Osteoblast (primary cell): ENCODE measurements at places on chromosomes 2 and 18. TPM values are rescaled to one million over a fixed set of nuclear protein-coding genes. Genes with fewer than 3 reads are reported as not detected.

DNA sequence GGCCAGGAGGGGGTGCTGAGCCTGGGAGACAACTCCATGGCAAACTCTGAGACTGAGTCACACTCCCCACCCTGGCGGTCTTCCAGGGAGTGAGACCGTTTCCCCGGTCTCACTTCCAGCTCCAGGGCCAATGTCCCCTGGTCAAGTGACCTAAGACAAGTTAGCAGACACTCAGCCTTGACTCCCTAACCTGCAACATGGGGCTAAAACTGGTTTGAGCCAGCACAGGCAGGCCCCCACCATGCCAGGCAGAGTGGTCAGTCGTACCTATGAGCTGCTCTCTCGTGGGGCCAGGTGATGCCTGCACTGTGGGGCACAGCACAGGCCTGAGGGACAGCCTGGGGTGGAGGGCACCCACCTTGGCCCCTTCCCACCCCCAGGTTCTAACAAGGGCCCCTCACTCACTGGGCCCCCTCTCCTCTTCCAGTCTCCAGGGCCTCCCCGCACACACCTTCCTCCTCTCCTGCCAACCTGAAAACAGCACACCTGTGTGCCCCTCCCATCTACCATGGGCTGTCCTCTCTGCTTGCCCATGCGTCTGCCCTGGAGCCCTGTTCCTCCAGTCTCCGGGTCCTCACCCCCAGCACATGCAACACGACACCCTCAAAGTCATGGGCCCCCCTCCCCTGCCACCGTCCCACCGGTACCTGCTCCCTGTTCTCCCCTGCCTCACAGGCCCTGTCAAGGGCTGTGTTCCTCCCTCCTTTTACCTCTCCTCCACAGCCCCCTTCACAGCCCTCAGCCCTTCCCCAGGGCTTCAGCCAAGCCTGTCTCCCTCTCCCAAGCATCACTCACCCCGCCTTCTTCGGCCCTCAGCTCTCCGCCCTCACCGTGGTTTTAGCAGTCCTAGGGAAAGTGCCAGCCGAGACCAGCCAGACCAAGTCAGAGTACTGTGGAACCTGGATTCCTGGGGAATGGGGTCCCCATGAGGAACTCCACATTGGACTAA lies 1.6 kb downstream of the GPR17 start:
- DNase-seq, result no peak
- H3K36me3 ChIP-seq, result no peaks in the 10 kb centered on the region
- H3K27ac ChIP-seq, result no peak overlapping the region
- H3K27me3 ChIP-seq, result no peaks in the 10 kb centered on the region
- no peak overlapping the region for H3K4me3 ChIP-seq
- peaks cover 6% of the 10 kb centered on the region for H3K4me1 ChIP-seq

GRCh38 chr2:70123829-70124116 lies 36.5 kb downstream of the PCBP1 start:
- no peaks in the 10 kb centered on the region for H3K27me3 ChIP-seq
- peak overlapping the region; percentile 94 for H3K27ac ChIP-seq
- H3K4me1 ChIP-seq, result peaks cover 16% of the 10 kb centered on the region
- H3K4me3 ChIP-seq, result peak overlapping the region; percentile 73
- no peak for DNase-seq

- H3K4me1 ChIP-seq, result peaks cover 12% of the 10 kb centered on the region
- no peak for DNase-seq
- no peak overlapping the region for H3K4me3 ChIP-seq
Observed at GRCh38 chr2:236718207-236718992, 148.8 kb downstream of the ACKR3 start.

The INHA gene
- total RNA-seq, result under 0.01 and 0.29 TPM in 2 replicates

- H3K4me1 ChIP-seq, result peaks cover 13% of the 10 kb centered on the region
- peak; percentile 76 for DNase-seq
- H3K36me3 ChIP-seq, result peaks cover 4% of the 10 kb centered on the region
Observed at GRCh38 chr2:74436111-74436805, 5.5 kb downstream of the RTKN start.

The ME2 gene
- total RNA-seq, result 36.2 and 38.0 TPM in 2 replicates

The ADRA2B gene
- under 0.01 TPM in 1 of 2 replicates, not detected in the other for total RNA-seq

GRCh38 chr2:120933693-120934573 lies 198.3 kb downstream of the GLI2 start:
- peak overlapping the region; percentile 15 for H3K4me3 ChIP-seq
- H3K27ac ChIP-seq, result peak overlapping the region; percentile 99
- peaks cover 92% of the 10 kb centered on the region for H3K4me1 ChIP-seq
- DNase-seq, result peak; percentile 81

GRCh38 chr2:68031542-68032160 lies 31.2 kb downstream of the C1D start:
- H3K36me3 ChIP-seq, result no peaks in the 10 kb centered on the region
- H3K27me3 ChIP-seq, result no peaks in the 10 kb centered on the region
- peaks cover 20% of the 10 kb centered on the region for H3K4me1 ChIP-seq
- H3K27ac ChIP-seq, result no peak overlapping the region

DNA sequence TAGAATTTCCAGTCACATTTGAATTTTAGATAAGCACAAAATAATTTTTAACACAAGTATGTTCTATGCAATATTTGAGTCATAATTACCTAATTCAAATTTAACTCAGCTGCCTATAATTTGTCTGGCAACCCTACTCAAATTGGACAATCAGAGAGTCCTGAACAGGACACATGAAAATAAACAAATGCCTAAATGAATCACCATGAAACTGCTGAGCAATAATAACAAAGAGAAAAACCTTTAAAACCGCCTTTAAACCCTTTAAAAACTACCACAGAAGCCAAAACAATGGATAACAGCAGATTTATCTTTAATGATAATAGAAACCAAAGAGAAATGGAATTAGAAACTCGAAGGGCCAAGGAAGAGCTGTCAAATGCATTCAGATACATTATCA lies 39.5 kb downstream of the ARL4C start:
- no peak overlapping the region for H3K27ac ChIP-seq
- DNase-seq, result no peak
- no peak overlapping the region for H3K4me3 ChIP-seq
- no peaks in the 10 kb centered on the region for H3K36me3 ChIP-seq
- peaks cover 1% of the 10 kb centered on the region for H3K4me1 ChIP-seq

DNA sequence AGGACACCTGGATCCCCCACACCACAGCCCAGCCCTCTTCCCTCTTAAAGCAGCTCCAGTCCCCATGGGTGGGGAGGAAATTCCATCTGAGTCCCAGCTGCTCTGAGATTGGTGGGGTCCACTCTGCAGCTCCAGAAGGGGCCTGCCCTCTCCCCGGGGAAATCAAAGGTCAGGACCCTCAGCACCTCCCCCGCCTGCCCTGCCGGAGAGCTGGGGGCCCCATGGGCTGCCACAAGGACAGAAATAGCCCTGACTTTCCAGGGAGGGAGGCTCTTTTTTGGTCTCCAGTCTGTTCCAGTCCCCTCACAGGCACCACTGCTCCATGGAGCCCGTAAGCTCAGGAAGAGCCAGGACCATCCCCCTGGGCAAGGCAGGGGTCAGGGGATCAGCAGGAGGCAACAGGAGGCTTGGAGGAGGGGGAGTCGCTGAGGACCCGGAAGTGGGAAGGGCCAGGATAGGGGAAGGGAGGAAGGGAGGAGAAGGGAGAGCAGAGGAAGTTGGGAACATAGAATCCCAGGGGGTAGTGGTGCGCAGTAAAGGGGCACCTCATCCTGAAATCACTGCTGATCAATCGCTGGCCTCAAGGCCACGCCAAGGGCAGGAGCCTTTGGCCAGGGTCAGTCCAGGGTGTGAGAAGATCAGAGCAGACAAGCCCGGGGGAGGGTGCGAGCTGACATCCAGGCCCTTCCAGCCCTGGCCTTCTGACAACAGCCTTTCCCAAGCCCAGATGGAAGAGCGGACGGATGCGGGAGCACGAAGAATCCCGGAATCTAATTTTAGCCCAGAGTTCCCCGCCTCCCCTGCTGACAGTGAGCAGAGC lies 7.6 kb downstream of the ADRA2B start:
- peak; percentile 71 for DNase-seq
- no peak overlapping the region for H3K4me3 ChIP-seq
- H3K27me3 ChIP-seq, result peaks cover 13% of the 10 kb centered on the region

DNA sequence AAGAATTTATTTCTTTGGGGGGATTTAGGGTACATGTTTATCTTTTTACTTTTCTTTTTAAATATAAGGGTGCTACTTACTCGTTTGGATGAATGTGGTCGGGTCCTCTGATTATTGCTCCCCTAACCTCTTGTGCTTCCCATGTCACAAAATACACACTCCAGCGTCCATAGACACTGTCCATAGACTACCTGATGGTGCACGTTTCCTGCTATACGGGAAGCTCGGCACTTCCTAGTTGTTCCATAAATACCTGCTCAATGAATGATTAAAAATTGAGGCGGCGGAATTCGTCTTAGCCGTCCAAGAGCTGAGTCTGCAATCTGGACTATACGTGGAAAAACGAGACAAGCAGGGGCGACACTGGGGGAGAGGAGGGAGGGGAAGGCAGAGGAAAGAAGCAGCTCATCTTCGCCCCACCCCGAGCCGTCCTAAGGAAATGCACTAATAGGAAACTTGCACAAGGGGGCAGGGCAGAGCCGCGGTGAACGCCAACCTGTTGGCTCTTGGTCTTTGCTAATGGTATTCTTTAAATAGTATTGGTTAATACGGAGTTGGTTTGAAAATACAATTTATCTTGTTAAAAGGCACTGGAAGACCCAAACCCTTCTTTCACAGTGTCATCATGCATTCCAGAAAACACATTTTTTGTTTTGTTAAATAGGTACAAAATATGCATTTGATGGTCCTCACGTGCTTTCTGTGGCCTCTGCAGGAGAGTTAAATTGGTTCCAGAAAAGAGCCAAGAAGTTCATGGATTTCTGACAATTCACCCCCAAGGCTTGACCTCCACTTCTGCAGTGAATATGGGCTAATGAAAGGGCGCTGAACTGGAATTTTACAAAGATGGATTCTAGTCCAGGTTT lies 73.0 kb upstream of the KCTD1 start:
- H3K36me3 ChIP-seq, result no peaks in the 10 kb centered on the region
- H3K4me3 ChIP-seq, result peak overlapping the region; percentile 47
- DNase-seq, result peak; percentile 68
- H3K4me1 ChIP-seq, result peaks cover 8% of the 10 kb centered on the region
- H3K27ac ChIP-seq, result no peak overlapping the region

GRCh38 chr2:241851325-241852115 lies 7.2 kb downstream of the PDCD1 start:
- no peaks in the 10 kb centered on the region for H3K4me1 ChIP-seq
- H3K36me3 ChIP-seq, result no peaks in the 10 kb centered on the region
- H3K27me3 ChIP-seq, result no peaks in the 10 kb centered on the region
- DNase-seq, result peak; percentile 88
- no peak overlapping the region for H3K4me3 ChIP-seq

GRCh38 chr2:37875403-37875906 lies 49.6 kb upstream of the RMDN2 start:
- peaks cover 30% of the 10 kb centered on the region for H3K4me1 ChIP-seq
- DNase-seq, result no peak
- no peaks in the 10 kb centered on the region for H3K36me3 ChIP-seq
- no peak overlapping the region for H3K27ac ChIP-seq

DNA sequence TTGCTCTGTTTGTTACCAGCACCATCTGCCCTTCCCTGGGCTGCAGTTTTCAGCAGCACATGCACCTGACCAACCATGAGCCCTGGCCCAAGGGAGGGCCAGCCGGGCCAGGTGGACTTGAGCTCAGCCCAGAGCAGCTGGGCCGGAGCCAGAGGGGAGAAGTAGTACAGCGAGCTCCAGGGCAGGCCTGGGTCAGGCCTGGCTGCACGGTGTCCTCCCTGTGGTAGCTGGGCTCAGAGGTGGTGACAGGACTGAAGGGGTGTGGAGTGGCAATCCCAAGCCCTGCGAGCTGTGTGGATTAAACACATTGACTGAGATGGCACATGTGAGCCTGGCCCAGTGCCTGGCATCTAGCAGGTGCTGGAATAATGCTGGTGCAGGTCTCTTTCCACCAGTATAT lies 222.2 kb downstream of the GLI2 start:
- H3K27me3 ChIP-seq, result no peaks in the 10 kb centered on the region
- peaks cover 6% of the 10 kb centered on the region for H3K36me3 ChIP-seq
- no peak overlapping the region for H3K27ac ChIP-seq
- no peak for DNase-seq
- H3K4me3 ChIP-seq, result no peak overlapping the region

DNA sequence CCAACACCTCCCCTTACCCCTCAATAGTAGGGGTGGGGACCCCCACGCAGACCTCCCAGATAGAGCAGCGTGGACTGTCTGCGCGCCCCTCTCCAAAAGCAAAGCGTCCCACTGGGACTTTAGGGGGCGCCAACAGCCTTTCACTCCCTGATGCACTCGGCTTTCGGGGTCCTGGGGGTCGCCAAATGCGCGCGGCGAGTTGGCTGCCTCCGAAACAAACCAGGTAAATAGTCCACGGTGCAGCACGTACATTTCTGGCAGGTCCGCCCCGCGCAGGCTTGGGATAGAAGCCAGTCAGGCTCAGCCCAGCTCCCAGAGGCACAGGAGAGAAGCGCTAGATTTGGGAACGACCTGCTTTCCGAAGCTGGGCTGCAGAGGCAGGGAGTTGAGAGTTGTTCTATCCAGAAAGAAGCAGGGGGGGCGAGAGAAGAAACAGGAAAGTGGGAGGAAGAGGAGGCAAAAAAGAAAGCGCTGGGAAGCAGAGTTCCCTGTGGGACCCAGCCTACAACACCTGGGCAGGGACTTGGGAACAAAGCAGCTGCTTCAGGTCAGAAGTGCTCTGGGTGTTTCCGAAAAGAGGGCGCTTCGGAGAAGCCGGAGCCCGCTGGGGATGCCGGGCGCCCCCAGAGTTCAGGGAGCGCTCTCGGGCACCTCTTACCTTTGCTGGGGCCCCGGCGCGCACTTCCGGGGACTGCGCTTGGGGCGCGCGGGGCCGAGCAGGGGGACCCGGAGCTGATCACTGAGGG lies 544 bp downstream of the EVA1A start:
- H3K4me1 ChIP-seq, result peaks cover 56% of the 10 kb centered on the region
- no peaks in the 10 kb centered on the region for H3K27me3 ChIP-seq
- peak overlapping the region; percentile 91 for H3K4me3 ChIP-seq
- no peak for DNase-seq
- peaks cover 17% of the 10 kb centered on the region for H3K36me3 ChIP-seq

The APOB gene
- total RNA-seq, result under 0.01 TPM in 2 replicates

The TTN gene
- total RNA-seq, result under 0.01 TPM in 2 replicates

DNA sequence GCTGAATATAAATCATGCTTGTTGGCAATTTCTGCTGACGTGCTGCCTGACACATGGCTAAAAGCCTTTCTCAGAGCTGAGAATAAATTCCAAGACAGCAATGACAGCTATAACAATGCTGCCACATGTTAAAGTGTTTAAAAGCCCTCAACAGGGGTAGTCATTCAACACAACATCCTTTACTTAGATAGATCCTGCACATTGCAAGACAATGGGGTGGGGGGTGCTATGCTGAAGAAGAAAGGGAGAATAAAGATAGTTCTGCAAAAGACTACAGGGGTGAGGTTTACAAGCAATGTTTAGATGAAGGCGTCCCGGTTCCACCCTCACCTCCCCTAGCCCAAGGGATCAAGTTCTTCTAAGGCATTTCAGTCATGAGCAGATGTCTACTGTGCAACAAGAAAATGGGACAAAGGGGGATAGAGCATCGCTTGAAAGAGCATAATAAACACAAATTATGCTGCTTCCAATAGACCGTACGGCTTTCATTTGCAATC lies 291.0 kb upstream of the ACVR2A start:
- no peak for DNase-seq
- H3K4me1 ChIP-seq, result no peaks in the 10 kb centered on the region
- no peaks in the 10 kb centered on the region for H3K36me3 ChIP-seq
- H3K4me3 ChIP-seq, result no peak overlapping the region
- H3K27me3 ChIP-seq, result no peaks in the 10 kb centered on the region
